Fibroblast of upper back skin (primary cell): ENCODE measurements at places on chromosomes 1 and 21.

DNA sequence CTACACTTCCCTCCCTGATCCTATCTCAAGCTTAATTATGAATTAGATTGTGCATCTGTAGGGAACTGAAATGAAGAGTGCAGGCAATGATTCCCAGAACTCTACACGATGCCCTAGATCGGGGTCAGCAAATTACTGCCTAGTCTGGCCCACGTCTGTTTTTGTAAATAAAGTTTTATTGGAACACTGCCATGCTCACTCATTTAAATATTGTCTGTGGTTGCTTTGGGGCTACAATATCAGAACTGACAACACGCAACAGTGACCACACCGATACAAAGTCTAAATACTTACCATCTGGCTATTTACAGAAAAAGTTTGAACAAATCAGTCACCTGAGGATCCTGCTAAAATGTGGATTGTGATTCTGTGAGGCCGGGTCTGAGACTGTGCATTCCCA, 74.1 kb downstream of the PGBD5 start:
- DNase-seq: no peak

- peak; percentile 66 for DNase-seq
Measured at GRCh38 chr1:207698822-207699483, 52.9 kb upstream of the CD46 start.

- no peak for DNase-seq
Measured at GRCh38 chr1:108896146-108897145, 19.7 kb downstream of the GPSM2 start.

DNA sequence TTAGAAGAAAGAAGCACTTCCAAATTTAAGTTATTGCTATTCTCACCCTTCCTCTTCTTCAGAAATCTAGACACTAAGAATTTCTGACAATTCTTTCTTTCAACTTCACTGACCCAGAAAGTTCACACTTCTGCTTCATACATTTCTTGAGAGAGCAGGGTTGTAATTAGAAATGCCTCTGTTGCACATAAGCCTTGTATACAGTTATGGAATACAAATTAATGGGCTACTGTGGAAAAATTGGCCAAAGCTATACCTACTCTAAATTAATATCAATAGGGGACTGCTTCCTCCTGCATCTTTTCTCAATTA, 1.5 kb downstream of the TNFSF18 start:
- DNase-seq: no peak

DNA sequence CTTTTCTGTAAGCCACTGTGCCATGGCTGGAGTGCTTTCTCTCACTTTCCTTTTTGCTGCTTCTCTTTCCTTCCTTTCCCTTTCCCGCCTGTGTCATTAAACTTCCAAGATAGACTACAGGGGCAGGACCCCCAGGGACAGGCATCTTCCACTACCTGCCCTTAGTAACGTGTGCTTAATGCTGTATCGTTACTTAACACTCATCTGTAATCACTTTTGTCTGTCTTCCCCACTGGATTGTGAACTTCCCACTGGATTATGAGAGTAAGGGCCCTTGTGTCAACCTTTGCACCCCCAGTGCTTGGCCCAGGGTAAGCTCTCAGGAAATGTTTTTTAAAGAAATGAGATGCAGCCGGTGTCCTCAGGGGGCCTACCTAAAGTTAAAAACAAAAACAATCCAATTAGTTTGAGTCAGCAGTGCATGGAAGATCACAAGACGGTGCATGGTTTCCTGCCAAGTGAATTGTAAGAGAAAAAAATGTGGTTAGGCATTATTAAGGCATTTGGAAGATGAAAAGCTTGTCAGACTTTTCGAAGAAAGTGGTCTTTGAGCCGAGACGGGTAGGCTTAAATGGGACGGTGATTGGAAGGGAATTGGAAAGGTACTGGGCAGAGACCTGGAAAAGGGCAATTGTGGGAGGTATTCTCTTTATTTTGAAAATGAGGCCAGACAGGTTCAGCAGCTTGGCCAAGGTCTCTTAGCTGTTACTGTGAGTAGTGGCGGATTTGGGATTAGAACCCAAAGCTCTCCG, 958 bp downstream of the LYPLAL1 start:
- DNase-seq: peak; percentile 83

- peak; percentile 98 for DNase-seq
Measured at GRCh38 chr1:67060811-67061218, 6.9 kb upstream of the SLC35D1 start.

DNA sequence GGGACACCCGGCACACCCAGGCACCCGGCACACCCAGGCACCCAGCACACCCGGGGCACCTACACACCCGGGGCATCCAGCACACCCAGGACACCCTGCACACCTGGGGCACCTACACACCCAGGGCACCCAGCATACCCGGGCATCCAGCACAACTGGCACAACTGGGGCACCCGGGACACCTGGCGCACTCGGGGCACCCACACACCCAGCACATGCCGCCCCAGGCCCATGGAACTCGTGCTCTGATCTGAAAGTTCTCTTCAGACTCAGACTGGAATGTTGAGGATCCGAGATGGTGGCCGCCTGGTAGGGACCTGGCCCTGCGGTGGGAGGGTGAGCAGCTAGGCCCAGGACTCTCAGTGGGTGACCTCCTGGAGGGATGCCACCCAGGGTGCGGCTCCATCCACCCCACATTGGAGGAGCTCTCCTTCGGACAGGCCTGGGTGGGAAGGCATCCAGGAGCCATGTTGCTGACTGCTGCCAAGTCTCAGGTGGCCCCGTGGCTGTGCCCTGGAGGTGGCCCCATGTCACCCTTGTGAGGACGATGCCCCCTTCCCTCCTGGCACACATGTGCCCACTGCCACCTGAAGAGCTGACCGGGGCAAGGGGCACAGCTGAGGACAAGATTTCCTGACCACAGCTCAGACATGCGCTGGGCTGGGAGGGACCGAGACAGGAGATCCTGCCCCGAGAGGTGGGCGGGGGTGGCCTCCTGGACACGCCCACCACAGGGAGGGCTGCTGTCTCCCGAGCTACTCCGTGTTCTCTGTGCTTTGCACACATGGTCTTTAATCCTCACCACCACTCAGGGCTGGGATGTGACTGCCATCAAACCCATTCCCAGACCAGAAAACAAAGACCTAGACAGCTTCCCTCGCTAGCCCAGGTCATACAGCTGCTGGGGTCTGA, 37.0 kb downstream of the UBE2G2 start:
- no peak for DNase-seq

DNA sequence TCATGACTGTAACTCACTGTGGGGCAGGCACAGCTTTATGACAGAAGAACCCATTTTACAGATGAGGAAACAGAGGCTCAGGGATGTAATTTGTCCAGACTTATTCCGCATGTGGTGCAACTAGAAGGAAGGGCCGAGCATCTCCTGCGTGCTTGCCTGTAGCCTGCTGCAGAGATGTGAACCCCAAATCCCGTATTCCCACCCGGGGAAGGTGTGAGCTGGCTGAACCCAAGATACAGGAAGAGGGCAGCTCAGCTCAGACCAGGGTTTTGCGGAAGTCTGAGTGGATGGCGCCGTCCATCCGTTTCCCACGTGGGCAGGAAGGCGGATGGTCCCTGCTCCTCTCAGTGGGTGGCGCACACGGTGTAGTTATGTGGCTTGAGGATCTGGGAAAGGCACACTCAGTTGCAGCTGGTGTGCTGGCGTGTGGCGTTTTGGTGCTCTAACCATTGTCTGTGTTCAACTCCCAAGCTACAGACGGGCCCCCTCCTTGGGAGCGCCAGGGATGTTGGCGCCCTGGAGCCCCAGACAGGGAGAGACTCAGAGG, 1.2 kb downstream of the CROCC start:
- peak; percentile 19 for DNase-seq

GRCh38 chr1:221543529-221544120, 198.3 kb downstream of the DUSP10 start:
- DNase-seq: peak; percentile 32

- no peak for DNase-seq
Measured at GRCh38 chr1:157199421-157199755, 61.2 kb upstream of the ETV3 start.
